ENCODE measurements at places on chromosomes 16 and 17.

DNA sequence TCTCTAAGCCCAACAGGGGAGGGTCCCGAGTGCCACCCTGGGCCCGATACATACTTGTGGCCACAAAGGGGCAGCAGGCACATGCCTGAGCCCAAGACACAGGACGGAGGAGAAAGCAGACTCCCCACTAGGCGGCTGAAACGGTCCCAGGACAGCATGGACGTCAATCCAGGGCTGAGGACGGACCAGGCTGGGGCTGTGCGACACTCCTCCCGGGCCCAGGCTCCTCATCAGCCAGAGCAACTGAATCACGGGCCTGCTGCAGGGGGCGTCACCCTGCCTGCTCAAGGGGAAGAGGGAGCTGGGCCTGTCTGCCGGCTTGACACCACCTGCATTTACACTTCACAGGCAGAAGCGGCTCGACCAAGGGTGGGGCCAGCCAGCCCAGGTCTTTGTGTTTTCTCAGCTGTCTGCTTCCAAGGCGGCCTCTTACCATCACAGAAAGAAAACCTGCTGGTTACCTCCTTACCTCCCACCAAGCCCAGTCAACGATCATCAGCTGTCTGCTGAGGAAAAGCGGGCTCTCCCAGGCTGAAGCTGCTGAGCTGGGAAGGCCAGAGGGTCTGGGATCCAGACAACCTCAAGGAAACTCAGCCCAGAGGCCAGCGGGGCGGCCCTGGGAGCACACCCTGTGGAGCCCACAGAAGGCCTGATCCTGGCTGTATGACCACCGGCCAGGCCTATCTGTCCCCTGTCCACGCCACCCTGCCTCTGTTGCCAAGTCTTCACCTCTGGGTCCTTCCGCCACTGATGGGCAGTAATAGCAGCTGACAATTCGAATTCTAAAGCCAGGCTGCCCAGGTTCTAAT is 26.4 kb downstream of the KIFC3 start:
- no peak for DNase-seq

GRCh38 chr17:76784926-76785325 is 47.0 kb downstream of the MFSD11 start:
- DNase-seq = no peak

DNA sequence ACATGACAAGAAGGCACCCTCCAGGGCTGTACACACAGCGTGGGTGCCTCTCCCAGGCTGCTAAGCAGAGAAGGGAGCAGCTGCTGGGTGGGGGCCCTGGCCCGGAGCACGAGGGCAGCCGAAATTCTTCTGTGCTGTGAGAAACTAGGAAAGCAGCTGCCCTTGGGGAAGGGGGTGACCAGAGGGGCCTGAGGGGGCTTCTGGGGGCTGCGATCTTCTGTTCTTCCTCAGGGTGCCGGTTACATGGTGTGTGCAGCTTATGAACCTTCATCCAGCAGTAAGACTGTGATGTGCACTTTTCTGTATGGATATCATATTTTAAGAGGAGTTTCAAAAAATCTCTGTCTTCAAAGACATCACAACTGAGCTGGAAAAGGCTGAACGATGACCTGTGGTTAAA is 43.2 kb upstream of the METRNL start:
- no peak for DNase-seq

- DNase-seq = no peak
These were observed 840 bp downstream of the MYO1C start for GRCh38 chr17:1491443-1492248.

DNA sequence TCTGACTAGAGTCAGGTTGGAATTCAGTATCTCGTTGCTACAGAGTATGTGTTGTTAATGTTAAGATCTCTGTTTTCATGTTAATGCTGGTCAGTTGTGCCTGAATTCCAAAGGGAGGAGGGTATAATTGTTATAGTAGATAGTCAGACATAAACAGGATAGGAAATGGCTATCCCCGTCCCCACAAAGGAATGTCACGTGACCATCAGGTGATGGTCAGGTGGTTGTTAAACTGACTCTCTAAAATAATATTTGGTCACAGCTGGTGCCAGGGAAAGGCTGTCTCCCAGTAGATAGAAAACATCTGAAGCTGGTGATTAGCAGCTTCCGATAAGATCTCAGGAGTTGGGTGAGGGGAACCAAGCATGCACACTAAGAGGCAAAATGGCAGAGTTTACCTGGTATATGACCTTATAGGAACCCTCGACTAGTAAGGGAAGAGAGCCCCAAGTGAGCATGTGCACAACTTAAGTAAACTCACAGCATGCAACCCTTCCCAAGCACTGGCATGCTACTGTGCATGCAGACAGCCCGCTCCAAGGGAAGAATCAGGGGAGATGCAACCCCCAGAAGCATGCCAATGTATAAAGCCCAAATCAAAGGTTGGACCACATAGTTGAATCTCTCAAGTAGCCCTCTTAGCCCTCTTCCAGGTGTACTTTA is 27.4 kb upstream of the SLC6A2 start:
- no peak for DNase-seq

DNA sequence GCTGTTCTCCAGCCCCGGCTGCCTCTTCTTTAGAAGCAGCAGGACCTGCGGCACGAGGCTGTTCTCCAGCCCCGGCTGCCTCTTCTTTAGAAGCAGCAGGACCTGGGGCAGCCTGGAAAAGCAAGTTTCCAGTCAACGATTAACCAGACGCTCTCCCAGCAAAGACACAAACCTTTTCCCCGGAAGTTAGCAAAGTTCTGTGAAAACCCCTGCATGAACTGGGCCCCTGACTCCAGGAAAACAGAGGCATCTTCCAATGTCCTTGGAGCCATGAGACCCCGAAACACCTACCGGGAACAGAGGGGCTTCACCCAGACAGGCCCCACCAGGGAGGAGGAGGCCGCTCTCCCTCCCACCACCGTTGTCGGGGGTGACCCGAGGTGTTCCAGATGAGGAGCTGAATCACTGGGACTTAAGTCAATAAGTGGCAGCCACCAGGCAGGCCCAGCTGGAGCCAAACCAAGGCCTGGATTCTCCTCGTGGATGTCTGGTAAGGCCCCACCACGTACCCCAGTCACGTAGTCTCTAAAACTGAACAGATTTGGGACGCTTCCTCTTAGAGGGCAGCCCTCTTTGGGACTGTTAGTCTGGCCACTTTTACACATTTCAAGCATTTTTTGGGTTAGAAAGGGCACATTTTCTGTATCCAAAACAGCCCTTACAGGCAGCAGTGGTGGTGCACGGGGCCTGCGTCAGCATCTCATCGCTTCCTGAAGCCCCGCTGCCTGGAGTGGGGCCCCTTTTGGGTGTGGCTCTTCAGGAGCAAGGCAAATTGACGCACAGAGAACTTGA is at the start of gene RPH3AL:
RPH3AL (minus strand) TSS at position 387 of the 792 bp plus-strand sequence. CDS start 25,264 bp downstream, outside the sequence.
- DNase-seq = no peak

- no peak for DNase-seq
These were observed 1.6 kb upstream of the GLP2R start for GRCh38 chr17:9824094-9824493.

DNA sequence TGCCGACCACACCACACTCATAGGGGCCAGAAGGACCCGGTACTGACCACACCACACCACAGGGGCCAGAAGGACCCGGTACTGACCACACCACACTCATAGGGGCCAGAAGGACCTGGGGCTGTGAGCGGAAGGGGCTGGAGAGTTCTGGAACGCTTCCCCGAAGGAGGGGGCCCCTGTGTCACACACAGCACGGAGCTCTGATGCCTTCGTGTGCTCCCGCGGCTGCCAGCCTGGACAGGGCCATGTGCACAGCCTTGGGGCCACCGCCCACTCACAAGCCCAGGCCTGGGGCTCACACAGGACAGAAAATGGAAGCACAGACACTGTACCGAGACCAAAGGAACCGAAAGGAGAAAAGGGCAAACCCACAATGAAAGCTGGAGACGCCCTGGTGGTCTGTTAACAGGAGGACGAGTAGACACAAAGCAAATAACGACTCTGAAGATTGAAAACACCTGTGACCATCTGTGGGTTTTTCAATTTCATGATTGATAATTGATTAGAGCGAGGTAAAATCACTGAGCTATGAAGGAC is 106.5 kb upstream of the METRNL start:
- no peak for DNase-seq

GRCh38 chr17:42677921-42678781 is 1.4 kb upstream of the PLEKHH3 start:
- no peak for DNase-seq

DNA sequence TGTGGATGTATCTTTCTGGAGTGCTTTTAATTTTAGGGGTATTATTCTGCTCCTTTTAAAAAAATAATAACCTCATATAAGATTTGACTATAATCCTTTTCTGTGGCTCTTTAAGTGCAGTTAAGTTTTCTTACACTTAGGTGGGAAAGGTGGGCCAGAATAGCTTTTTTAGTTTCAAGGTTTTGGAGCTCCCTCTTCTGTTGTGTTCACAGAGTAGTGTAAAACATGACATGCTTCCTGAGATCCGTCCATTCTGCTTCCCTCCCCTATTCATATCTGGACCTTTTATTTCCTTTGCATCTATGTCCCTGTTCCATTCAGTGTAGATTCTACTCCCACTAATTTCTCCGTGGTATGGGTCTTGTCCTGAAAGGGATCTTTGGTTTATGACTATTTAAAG is 12.8 kb downstream of the LRRC36 start:
- peak; percentile 24 for DNase-seq

GRCh38 chr16:47142821-47143676 is 696 bp downstream of the NETO2 start:
- DNase-seq = peak; percentile 19

- peak; percentile 22 for DNase-seq
These were observed 147.0 kb downstream of the HS3ST4 start for GRCh38 chr16:25838724-25839186.

DNA sequence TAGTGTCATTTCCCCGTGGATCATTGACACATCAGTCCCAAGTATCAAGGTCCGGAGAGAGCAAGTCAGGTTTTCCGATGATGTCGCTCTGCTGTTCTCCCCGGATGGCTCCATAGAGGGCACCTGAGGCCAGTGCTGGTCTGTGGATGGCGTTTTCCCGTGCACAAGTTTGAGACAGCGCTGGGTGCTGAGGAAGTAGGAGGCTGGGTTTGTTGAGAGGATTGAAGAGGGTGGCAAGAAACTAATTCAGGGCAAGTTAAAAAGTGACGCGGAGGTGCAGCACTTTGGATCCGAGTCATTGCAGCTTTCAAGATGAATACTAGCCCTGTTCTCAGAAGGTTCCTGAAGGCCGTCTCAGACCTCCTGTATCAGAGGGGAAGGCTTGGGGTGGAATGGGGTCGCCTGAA is 7.7 kb downstream of the NUBP1 start:
- DNase-seq = no peak

DNA sequence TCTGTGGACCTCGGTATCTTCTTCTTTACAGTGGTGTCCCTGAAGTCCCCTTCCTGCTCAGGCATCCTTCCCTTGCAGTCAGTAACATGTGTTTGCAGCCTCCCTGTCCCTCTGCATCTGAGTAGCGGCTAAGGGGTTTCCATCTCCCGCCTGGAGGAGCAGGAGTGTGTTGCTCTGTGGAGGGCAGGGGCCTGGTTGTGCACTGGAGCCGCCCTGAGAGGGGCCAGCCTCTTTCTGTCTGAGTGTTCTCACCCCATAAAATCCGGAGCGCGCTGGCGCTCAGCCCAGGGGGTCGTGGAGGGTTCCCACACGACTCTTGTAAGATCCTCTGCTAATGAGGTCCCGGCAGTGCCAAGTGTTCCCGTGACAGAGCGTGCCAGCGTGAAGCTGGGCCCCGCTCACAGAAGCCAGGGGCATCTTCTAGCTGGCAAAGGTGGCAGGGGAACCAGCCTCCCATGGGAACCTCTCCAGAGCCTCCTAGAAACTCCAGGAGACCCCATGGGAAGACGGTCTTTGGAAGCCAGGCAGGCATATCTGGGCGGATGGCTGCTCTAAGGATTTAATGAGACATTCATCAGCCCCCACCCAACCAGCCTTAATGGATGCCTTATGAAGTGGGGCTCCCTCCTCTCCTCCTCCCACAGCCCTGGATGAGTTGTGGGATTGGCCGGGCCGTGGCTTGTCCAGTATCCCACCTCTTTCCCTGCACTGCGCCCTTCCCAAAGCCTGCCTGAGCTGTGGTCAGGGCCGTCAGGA is 91.4 kb upstream of the GSE1 start:
- no peak for DNase-seq

DNA sequence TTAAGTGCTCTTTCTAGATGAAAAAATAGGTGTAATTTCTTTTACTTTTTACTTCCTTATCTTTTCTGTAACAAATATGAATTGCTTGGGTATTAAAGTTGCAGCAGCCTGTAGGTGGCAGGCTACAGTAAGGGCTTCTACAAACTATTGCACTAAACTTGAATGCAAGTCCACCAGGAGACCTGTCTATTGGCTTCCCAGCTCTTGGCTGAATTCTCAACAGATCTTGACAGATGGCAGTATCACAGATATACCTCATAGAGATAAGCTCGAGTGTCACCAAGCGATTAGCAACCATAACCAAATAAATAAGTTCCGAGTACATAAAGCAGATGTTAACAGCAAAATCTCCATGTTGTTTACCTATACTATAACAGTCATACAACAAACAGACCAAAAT is 5.9 kb downstream of the BBS2 start:
- DNase-seq = peak; percentile 47

DNA sequence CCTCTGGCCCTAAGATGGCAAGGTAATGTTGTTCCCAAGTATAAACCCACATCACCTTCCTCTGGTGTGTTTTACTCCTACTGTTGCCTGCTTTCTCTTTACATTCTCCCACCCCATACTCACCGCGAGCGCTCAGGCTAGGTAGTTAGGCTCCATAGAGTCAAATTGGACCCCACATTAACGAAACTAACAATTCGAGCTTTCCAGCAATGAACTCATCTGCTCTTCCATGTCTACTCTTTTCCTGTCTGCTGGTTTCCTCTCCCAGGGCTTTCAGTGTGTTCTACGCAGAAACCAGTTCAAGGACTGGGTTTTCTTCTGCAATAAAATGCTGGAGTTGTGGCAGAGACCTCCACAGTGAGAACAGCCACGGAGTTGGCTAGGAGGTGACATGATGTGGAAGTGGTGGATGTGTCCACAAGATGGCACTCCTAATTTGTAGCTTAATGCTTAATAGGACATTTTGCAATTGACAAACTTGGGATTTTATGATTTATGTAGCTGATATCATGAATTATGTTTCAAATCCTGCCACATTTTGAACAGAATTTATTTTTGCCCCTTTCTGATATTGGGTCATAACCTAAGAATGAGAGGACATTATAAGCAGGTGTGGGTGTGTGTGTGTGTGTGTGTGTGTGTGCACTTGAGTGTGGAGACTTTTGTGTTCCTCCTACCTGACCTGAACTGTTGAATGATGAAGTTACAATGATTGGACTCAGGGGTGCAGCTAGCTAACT is 2.2 kb upstream of the UQCRC2 start:
- DNase-seq = peak; percentile 16

DNA sequence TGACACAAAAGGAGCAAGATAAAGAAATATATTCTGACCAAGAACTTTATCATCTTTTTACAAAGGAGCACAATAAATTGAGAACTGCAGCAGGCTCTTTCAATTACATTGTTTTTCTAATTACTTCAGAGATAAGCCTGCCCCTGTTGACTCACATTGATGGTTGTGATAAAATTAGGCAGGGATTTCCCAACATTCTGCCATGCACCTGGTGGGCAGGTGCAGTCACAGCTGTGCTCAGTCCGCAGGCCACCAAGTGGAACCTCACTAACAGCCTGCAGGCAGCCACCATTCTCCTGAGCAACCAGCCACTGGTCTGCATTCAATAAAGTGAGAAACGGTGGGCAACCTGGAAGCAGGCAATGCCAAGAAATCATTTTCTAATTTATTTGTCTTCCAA is 5.1 kb downstream of the FANCA start:
- no peak for DNase-seq

GRCh38 chr16:50021544-50021943 is 3.5 kb upstream of the CNEP1R1 start:
- no peak for DNase-seq
